Mesothelial cell of epicardium (in vitro differentiated cells): ENCODE measurements at places on chromosomes 13 and 19.
A peak's percentile ranks its signal among the peaks of the same experiment; 100 is the strongest.

GRCh38 chr13:97202761-97203160 lies 19.4 kb upstream of the MBNL2 start:
- no peak for DNase-seq

DNA sequence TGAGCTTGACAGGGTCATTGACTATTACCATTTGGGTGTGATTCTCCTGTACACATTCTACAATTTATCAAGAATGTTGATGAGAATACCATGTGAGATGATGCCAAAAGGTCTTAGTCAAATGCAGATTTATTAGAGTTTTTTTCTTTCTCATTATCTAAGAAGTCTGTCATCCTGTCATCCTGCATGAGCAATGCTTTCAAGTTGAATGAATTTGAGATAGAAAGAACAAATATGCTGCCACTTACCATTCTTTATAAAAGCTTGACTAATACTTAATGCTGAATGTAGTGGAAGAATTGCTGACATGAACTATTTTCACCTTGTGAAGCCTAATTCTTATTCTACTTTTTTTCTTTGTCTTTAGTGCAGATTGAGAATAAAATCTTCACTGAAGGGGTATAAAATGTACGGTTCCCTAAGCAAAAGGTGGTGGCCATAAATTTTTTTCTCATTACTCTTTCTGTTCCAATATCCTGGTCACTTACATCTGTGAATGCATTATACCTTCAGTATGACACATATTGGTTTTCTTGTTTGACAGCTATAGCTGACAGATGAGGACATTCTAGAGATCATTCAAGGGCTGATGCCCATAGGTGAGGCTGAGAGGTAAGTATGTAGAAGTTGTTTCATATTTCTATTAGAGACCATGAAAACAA lies 1434.7 kb downstream of the SLITRK1 start:
- DNase-seq, result no peak

GRCh38 chr13:43390619-43391018 lies 367.2 kb downstream of the DNAJC15 start:
- DNase-seq, result no peak

DNA sequence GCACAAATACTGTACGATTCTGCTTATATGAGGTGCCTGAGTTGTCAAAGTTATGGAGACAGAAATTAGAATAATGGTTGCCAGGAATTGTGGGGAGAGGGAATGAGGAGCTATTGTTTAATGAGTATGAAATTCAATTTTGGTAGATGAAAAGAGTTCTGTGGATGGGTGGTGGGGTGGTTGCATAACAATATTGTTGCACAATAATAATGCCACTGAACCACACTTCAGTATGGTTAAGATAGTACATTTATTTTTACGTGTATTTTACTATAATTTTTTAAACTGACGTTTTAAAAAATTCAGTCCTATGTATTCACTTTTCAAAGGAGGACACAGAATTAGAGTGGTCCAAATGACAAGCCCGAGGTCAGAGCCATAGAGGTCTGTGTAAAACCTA lies 1.8 kb upstream of the OXGR1 start:
- no peak for DNase-seq

DNA sequence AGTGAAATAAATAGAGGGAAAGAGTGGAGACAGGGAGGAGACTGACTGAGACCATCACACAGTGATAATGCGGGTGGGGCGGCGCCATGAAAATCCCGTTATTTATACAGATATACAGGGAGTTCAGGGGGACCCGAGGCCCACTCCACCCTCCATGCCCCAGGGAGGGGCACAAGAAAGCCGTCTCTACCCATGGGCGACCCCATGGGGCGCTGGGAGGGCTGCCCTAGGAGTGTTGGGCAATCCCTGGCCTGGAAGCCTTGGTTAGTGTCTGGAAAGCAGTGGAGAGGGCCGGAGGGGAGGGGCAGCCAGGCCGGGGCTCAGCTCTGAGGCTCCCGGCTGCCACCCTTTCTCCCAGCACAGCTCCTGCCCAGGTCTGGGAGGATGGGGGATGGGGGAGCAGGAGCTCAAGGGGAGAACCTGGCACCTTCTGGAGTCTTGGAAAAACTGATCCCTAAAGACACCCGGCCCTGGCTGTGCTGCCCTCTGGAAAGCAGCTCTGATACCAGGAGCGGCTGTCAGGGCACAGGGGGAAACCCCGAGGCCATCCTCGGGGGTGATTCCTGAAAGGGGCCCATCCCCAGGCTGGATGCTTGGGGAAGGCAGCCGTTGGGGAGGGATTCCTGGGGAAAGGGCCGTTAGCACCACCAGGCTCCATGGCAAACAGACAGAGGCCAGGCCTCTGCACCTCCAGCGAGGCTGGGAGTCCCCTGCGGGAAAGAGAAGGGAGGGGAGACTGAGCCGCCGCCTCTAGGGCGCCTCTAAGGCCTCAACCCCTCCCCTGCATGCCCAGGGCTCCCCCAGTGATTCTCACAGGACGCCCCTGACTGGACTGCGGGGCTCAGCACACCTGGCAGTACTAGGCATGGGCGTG lies 3.0 kb upstream of the PRKD2 start:
- DNase-seq, result no peak

- no peak for DNase-seq
These were observed 575.6 kb downstream of the DCT start for GRCh38 chr13:93903909-93904308.

GRCh38 chr19:12666265-12667048 lies at the start of the genes MAN2B1 and WDR83:
Gene MAN2B1, minus strand, starts transcription at chr19:12666742. Its CDS starts 41 bp downstream, at chr19:12666701.
Gene WDR83, plus strand, starts transcription at chr19:12666807. Its CDS starts 2,984 bp downstream, at chr19:12669791.
- DNase-seq, result peak; percentile 81

DNA sequence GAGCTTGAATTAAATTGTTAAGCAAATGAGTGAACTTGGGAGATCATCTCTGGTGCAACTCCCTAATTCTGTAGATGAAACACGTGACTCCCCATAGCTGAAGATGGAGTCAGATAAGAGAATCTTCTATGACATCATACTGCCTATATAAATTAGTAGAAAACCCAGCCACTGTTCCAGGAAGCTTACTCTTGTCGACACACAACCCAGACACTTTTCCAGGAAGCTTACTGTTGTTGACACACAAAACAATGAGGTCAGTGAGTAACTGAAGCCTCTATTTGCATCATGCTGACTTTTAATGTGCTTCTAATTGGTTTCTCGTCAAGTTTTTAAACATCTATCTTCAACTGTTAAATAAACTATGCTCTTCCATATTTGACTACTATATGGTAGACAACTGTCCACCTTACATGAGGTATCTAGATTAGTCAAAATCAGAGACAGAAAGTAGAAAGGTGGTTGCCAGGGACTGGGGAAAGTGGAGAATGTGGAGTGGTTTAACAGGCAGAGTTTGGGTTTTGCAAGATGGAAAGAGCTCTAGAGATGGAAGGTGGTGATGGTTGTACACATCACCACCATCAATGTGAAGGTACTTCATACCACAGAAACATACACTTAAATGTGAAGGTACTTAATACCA lies 168.2 kb downstream of the FGF14 start:
- DNase-seq, result no peak

DNA sequence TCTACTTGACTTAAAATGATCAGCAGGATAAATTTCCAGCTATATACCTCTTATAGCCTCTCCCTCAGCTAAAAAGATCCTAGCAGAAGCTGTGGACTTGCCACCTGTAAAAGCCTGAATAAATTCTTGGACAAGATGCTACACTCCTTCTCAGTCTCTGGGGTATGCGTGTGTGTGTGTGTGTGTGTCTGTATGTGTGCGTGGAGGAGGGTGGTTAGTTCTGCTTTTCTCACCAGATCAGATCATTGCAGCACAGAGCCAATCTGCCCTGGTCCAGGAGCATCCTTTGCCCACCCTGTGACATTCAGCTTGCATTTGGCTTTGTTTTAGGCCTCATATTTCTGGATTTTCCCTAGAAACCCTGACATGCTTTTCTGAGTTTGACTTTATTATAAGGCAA lies 438.3 kb downstream of the RFC3 start:
- no peak for DNase-seq

DNA sequence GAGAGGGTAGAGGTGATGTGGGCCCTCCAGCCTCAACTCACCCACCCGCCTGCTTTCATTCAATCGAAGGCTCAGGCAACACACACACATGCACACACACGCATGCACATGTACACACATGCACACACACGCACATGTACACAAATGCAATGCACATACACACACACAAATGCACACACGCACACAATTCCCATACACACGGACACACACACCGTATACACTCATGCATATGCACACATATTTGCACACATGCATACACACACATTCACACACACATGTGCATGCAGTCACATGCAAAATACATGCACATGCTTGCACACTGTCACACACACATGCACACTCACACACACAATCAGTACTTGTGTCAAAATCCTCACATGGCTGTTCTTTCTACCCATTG lies 55.9 kb upstream of the SPACA7 start:
- DNase-seq, result no peak

- no peak for DNase-seq
These were observed 43.9 kb downstream of the ZC3H13 start for GRCh38 chr13:46008631-46009030.

GRCh38 chr19:35757231-35757748 lies 461 bp upstream of the HSPB6 start:
- peak; percentile 75 for DNase-seq

- DNase-seq, result no peak
These were observed 15.5 kb downstream of the SLC25A30 start for GRCh38 chr13:45402641-45403040.

DNA sequence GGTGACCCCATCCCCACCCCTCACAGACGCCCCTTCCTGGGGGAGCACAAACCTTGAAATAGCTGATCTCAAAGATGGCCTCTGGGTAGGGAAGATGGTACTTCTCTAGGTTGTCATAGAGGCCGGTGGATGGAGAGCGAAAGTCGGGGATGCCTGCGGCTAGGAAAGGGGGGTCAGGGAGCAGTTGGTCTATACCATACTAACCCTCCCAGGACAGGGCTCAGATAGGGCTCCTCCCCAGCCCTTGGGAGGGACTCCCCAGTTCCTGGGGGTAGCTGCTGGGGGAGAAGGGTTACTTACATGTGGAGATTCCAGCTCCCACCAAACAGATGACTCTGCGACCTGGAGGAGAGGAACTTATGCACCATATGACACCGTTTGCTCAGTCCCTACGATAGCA lies 9.6 kb downstream of the SIRT2 start:
- no peak for DNase-seq

DNA sequence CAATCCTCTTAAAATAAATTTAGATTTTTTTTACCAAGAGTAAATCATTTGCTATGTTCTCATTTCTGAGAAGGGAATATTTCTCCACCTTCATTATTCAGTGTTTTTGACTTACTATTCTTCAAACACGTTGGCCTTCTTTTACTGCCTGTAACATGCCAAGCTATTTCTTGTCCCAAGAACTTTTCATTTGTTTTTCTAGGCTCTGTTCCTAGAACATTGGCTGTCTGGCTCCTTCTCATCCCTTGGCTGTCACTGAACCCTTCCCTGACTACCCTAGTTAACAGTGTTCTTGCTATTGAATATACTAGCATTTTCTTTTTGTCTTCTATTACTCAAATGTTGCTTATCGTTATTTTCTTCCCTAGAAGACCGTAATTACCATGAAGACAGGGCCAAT lies 248.1 kb downstream of the ITGBL1 start:
- no peak for DNase-seq

GRCh38 chr13:87999788-88000187 lies 328.6 kb downstream of the SLITRK5 start:
- no peak for DNase-seq

GRCh38 chr13:80276371-80277289 lies 64.3 kb downstream of the SPRY2 start:
- no peak for DNase-seq

DNA sequence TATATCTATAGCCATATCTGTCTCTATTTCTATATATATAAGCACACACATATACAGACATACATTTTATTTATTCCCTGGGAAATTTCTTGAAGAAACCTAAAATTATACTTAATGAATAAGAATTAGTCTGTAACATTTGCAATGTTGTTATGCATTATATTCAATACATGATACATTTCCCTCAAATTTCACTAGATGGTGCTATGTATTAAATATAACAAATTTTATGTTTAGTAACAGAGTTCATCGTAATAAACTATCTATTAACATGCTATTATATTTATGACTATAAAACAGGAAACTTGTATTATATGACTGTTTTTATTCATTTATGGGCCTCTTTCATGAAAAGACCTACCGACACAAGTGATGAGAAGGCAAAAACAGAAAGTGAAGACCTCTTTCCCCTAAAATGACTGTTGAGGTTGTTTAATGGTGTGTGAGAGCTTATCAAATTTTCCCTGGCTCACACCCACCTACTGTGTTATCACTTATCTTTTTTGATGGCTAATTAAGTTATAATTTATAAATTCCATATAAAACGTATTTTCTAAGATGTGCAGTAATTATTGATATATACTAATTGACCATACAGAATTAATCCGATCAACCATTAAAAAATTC lies 881.9 kb downstream of the SLITRK6 start:
- DNase-seq, result no peak

GRCh38 chr19:16897029-16897855 lies 8.4 kb downstream of the F2RL3 start:
- DNase-seq, result peak; percentile 83

DNA sequence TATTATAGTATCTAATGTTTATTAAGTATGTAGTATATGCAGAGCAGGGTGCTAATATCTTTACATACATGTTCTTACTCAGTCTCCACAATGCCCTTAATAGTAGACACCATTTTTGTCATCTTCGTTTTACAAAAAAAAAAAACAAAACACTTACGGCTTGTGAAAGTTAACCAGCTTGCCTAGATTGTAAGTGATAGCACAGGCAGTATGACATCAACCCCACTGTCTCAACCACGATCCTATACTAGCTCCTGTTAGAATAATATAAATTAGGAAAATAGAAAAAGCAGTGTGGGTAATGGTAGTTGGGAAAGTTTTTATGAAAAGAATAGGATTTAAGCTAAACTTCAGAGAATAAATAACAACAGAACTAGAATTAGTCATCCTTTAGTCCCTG lies 34.3 kb downstream of the MICU2 start:
- no peak for DNase-seq

GRCh38 chr13:49454388-49455006 lies 10.4 kb downstream of the SETDB2 start:
- no peak for DNase-seq

GRCh38 chr13:46181840-46182490 lies at the start of gene LCP1:
Gene LCP1, minus strand, starts transcription at chr13:46182177. Its CDS starts 22,515 bp downstream, at chr13:46159662.
- no peak for DNase-seq

GRCh38 chr13:92122186-92122853 lies 723.9 kb downstream of the GPC5 start:
- no peak for DNase-seq

- DNase-seq, result no peak
These were observed 28.3 kb upstream of the CEBPG start for GRCh38 chr19:33345163-33345562.

GRCh38 chr13:73767747-73768315 lies 366.4 kb downstream of the KLF12 start:
- no peak for DNase-seq
